Trophoblast cell (in vitro differentiated cells and primary cell): ENCODE measurements at places on chromosomes 5 and 9.

GRCh38 chr5:55997742-55998351 lies 3.1 kb upstream of the IL6ST start:
- DNase-seq = peak; percentile 12

DNA sequence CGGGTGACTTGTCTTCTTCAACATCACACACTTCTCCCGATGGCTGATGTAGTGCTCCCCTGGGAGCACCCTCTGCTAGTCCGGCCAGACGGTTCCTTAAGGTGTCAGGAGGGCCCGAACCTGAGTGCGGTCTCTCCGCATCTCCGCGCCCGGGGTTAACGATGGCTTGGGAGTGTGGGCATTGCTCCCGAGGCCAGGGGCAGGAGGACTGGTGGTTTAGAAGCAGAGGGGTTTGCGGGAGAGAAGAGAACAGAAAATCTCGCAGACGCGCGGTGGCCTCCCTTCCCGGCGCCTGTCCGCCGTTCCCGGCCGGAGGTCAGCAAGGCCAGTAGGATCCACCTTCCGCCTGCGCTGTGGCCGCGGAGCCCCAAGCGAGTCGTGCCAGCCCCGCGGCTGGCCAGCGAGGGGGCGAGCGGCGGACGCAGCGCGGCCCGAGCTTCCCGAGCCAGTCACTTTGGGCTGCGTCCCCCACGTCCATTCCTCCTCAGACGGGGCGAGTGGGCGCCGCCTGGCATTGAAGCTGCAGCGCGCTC lies 700 bp downstream of the CDO1 start:
- DNase-seq = no peak

- DNase-seq = no peak
These were observed 97.4 kb downstream of the CDH9 start for GRCh38 chr5:26940994-26941393.

DNA sequence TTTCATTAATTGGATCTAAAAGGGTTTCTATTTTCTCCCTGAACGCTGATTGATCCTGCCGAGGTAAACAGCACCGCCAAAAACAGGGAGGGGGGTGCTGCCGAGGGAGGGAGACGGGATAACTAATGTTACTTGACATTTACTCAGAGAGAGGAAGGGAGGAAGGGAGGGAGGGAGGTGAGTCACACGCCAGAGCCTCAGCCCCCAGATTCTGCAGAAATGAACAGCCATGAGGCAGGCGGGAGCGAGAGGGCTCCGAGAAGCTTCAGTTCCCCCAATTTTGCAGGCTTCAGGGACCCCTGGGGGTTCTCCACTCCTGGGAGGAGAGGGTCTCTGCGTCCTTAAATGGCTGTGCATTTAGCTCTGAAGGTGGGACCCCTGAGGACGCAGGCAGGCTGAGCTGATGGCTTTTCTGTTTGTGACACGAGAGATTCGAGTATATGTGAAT lies 59.1 kb upstream of the IER5L start:
- no peak for DNase-seq
